ENCODE measurements at places on chromosomes 4 and X.

GRCh38 chr4:187424636-187425035 lies 570.9 kb upstream of the ZFP42 start:
- no peak for DNase-seq

DNA sequence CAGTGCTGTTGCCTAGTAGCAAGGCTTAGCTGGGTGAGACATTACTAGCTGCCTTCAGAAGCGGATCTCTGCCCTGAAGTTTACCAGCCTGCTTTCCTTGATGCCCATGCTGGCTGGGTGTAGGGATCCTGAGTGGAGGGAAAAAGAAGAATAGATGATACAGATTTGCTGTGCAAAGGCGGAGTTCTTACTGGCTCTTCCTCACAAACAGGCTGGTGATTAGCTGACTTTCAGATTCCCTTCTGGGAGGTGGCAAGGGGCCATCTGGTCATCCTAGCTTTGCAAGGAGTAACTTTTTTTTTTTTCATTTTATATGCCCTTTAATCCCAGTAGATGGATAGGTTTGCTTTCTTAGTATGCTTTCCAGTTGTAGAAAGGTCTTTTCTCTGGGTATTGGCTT lies 44.8 kb downstream of the SMARCA5 start:
- no peak for DNase-seq

DNA sequence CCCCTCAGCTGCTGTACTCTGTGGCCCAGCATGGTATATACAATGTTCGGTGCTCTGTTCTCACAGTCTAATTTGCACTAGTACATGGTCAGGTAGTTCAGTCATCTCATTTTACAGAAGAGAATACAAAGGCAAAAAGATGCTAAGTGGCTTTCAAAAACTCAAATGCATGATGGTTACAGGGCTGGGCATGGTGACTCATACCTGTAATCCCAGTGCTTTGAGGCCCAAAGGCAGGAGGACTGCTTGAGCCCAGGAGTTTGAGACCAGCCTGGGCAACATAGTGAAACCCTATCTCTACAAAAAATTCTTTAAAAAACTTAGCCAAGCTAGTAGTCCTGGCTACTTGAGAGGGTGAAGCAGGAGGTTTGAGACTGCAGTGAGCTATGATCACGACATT lies 210.5 kb upstream of the KIT start:
- no peak for DNase-seq

GRCh38 chrX:16807976-16808542 lies 21.8 kb downstream of the TXLNG start:
- no peak for DNase-seq

GRCh38 chr4:47926667-47927258 lies 12.4 kb upstream of the NFXL1 start:
- DNase-seq = no peak
